ENCODE measurements at places on chromosomes 5 and 9.

DNA sequence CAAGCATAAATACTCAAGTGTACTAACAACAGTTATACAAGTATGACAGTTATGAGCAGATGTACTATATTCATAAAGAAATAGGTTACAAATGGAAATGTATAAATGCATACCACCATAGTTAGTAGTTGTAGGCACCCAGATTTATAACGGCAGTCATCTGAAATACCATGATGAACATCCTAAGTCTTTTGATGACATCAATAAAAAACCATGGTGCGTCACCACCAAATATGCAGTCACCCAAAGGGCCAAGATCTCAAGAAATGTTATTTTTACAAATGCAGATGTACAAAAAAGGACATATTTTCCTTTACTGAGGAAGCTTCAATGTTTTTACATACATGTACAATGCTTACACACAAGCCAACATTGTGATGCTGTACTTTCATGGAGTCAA is 70.8 kb upstream of the XPA start:
- DNase-seq = no peak

GRCh38 chr5:38719916-38720315 is 125.9 kb upstream of the OSMR start:
- DNase-seq = no peak

DNA sequence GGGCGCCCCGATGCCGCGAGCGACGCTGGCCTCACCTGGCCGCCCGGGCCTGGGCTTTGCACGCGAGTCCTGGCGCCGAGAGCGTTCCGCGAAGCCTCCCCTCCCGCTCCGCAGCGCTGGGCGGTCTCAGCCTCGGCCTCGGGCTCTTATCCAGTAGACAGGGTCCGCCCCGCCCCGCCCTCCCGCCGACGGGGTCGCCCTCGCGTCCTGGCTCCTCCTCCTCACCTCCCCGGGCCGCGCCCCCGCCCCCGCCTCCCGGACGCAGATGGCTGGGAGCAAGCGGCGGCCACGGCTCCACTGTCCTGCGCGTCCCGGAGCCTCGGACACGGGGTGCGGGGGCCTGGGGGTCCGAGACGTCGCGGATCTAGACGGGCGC is at the start of gene SLC6A3:
TSS of gene SLC6A3 (minus strand) at position 128 of the 376 bp plus-strand sequence. CDS start 2,243 bp downstream, outside the sequence.
- DNase-seq = peak; percentile 16

DNA sequence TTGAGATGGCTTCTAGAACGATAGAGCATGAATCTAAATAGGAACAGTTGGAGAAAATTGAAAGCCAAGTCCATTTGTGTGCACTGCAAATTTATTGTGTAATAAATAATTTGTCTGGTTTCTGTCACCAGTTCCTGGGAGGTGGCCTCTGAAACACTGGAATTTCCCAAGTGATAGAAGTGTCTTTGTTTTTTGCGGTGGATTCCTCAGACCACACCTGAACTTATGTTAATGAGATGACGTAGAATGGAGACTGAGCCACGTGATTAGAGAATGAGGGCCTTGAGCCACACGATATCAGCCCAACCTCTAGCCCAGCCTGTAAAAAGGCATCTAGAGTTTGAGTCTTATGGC is 105.1 kb downstream of the MSX2 start:
- DNase-seq = no peak

DNA sequence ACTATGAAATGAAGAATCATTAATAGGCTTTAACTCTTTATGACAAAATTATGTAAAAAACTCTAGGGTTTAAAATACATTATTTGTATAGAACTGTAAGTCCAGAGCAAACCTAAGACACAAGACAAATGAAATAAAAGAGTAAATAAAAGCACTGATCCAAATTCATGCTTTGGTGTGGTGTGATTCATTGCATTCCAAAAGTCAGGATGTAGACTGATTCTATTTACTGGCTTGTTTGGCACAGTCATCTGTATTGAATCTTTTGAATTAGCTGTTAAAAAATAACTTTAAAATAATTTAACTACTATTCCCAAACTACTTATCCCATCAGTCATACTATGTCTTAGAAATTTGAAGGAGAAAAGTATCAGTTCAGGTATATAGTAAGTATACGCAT is 31.1 kb downstream of the IL4 start:
- no peak for DNase-seq

- DNase-seq = no peak
Observed at GRCh38 chr9:35749515-35750255, 598 bp downstream of the RGP1 start.

DNA sequence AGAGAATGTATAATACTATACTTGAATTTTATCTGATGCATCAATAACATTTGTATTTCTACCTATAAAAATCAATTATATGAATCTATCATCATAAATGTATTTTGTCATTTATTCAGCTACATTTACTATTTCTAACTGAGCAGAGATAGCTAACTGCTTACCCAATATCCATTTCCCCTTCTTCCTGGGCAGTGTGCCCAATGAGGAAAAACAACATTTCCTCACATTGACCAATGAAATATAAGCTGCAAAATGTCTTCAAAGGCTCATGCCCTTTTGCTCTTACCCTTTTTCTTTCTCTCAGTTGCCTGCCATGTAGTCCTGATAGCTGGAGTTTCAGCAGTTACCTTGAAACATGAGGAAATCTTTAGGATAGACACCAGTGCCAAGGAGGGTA is 385.8 kb upstream of the PCSK5 start:
- no peak for DNase-seq

- DNase-seq = no peak
Observed at GRCh38 chr5:8826508-8826907, 719.4 kb downstream of the SEMA5A start.

GRCh38 chr5:15502208-15502607 is 2.2 kb downstream of the FBXL7 start:
- no peak for DNase-seq

GRCh38 chr5:133665571-133665970 is 53.2 kb upstream of the FSTL4 start:
- DNase-seq = no peak

DNA sequence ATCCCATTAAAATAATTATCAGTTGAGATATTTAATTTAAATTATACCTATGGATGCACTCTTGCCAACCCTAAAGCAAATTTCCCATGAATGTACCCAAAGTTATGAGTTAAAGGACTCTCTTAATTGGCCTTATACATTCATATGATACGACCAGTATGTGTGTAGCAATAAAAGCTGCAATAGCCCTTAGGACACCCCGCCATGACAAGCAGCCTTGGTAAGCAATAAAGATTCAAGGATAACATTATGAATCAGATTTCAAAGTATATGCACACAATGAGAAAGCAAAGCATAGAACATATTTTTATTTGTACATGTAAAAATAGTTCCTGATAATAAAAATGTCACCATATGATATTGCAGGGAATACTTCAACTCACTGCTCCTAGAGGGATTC is 1699.3 kb upstream of the CDH9 start:
- no peak for DNase-seq

GRCh38 chr5:36056422-36056821 is 10.3 kb downstream of the UGT3A2 start:
- DNase-seq = no peak

DNA sequence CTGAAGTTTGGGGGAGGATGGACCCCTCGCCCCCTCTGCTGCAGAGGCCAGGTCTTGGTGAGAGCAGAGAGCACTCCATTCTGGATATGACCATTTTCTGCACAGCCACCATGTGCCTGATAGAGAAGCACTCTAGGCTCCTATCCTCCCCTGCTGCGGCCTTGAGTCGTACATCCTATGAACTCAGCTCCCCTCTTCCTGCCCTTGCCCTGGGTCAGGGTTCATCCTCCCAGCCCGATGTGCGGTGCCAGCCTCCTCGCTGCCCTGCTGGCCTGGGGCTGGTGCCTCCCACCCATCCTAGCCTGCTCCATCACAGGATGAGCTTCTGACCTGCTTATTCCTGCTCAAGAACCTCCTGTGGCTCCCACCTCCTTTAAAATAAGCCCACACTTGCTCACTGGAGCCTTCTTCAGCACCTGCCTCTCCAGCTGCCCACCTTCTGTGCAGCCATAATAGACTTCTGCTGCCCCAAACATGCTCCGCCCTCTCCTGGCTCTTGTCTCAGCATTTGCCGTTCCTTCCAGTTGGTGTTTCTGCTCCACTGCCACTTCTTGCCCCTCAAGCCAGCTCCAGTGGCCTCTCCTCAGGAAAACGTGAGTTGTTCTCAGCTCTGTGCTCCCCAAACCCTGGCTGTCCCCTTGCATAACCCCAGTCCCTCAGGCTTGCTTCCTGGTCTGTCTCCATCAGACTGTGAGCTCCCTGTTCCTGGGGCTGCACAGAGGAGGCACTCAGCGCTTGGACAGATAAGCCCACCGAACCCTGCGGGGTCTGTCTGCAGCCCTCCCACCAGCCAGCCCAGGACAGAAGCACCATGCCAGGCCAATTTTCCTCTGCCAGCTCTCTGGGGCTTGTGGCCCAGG is 22.3 kb upstream of the TTLL11 start:
- DNase-seq = no peak

- DNase-seq = no peak
Observed at GRCh38 chr9:105672711-105673234, 10.5 kb downstream of the TAL2 start.

DNA sequence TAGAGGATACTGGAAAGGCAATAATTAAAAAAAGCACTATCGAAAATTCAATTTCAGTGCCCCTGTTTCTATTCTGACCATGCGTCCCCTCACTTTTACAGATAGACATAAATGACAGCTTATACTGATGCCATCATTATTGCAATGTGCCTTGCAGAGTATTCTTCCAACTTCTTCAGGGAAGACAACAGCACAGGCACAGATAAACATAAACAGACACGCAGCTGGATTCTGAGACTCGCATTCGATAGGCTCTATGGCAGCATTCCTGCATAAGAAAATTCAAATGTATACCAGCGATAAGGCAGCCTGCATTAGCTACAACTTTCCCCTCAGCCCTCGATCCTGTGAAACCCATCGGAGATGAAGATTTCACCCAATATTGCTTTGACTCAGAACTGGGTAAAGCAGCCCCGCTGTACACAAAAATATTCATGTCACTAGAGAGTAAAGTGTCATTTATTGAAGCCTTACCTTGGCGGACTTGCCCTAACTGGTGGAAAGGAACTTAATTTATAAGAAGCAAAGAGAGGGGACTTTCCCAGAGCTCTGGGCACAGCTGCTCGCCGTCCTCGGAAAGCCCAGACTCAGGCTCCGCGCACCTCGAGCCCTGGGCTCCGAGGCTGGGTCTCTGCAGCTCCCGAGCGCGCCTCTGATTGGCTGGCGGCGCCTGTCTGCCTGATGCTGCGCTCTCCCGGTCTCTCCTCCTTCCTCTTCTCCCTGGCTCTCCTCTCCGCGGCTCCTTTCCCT is at the start of gene CDH18:
TSS of gene CDH18 (minus strand) at position 589 of the 750 bp plus-strand sequence. CDS start 149,214 bp downstream, outside the sequence.
- DNase-seq = peak; percentile 65

DNA sequence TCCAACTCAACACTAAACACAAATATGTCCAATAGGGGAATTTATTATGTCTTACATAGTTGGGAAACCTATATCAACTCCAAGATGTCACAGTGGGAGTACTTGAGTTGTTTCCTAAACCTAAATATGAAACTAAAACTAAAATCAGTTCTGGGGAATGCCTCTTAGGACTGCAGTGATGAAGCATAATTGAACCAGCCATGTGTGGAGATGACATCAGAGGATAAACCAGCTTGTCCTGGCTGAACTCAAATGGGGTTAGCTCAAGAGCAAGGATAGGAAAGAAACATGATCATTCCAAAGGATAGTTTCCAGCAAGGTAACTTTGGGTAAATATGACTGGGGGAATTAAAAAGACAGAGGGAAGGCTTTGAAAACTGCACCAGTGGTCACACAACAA is 88.9 kb upstream of the PLPPR1 start:
- no peak for DNase-seq

DNA sequence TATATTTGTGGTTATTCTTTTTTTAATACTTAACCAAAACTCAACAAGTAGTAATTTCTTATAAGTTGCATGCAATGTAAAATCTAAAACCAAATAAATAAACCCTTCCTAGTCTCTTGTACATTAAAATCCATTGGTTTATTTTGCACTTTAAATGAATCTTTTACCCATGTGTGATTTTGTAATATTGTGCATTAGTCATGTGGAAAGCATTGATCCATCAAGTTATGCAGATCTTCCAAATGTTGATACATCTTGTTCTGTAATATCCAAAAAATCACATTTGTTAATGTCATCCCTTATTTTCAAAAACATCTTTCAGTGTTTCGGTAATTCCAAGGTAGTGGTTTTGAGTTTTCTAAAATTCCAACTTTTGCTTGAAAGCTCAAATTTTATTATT is 63.3 kb downstream of the CWC27 start:
- no peak for DNase-seq

DNA sequence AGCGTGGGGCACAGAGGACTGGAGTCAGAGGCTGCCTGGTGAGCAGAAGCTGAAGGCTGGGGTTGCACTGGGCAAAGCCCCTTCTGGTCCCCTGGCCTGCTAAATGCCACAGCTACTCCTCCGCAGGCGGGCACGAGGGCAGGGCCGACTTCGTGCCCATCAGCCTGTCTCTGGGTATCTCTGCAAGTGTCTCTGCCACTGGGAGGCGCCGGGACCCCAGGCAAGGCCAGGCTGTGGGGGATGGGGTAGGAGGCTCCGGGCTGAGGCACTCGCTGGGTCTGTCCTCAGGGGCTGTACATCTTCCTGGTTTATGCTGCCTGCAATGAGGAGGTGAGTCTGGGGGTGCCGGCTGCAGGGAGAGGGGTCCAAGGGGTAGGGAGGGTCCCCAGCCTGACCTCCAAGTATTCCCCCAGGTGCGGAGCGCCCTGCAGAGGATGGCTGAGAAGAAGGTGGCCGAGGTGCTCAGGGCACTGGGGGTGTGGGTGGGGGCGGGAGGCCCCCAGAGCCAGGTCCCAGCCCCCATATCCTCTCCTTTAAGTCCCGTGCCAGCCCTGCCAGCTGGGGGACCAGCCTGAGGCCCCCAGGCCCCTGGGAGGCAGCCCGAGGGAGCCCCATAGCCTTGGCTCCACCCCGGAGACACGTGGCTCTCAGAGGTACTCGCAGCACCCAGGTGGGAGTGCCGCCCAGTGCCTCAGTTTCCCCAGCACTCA is 25.1 kb downstream of the ADGRD2 start:
- DNase-seq = no peak

DNA sequence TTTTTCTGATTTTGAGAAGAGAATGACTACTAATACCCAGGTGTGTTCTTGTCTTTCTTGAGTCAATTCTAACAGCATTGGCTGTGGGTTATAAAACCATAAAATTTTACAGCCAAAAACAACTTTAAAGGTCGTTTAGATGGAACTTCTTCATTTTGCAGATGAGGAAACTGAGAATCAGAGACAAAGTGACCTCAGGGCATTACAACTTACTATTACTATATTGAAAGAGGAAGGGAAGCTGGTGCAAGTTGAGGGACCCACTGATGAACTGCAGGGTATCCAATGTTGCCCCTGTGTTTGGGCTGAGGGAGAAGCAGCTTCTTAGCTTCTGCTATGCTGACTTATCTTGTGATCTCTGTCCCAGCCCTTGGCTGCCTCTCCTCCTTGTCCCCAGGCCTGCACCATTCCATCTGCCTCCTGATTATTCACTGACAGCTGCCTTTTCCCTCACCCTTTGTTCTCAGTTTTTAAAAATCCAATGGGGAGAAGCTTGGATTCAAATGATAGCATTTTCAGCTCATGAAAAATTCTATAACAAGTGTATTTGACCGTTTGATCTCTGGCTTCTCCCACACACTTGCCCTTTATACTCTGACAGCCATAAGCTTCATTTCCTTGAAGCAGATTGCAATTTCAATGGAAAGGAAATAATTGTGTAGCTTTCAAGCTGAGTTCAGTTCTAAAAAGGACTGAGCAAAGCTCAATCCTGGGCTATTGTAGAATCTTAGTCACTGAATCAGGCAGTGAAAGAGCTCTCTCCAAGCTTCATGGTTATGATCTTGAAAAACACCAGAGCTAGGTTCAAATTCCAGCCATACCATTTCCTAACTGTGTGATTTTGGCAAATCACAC is 68.5 kb downstream of the TMC1 start:
- DNase-seq = no peak

All from NCI-H774 (cell line).